ENCODE measurements at places on chromosomes 4 and X.

DNA sequence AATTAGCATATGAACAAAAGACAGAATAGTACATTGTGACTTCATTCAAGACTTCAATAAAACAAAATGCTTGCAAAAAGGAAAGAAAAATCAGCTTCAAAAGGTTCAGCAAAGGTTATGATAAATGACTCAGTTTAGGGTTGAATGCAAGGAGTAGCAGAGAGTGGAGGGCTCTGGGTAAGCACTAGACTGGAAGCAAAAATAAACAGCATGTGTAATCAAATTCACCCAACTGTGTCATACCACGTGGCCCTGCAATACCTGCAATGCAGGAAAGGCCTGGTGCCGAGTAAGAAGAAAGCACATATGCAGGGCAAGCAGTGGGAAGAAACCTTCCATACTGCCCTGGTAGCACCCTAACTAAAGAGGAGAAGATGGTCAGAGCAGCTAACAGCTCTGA is 88.7 kb downstream of the ATP11C start:
- no peak for DNase-seq

DNA sequence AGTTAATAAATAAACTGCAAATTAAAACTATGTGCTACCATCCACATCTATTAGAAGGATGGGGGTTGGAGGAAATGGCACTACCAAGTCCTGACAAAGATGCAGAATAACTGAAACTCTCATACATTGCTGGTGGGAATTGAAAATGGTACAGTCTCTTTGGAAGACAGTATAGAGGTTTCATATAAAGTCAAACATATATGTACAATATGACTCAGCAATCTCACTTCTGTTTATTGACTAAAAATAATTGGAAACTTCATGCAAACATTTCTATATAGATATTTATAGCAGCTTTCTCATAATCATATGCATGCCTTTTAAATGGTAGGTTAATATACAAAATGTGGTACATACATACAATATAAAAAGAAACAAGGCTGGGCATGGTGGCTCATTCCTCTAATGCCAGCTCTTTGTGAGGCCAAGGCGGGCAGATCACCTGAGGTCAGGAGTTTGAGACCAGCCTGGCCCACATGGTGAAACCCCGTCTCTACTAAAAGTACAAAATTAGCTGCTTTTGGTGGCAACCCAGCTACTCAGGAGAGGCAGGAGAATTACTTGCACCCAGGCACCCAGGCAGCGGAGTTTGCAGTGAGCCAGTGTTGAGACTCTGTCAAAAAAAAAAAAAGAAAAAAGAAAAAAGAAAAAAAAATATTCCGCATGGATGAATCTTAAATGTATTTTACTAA is 225.0 kb upstream of the CXXC4 start:
- DNase-seq = no peak

- peak; percentile 60 for DNase-seq
Observed at GRCh38 chr4:6331018-6331417, 61.4 kb downstream of the WFS1 start.

DNA sequence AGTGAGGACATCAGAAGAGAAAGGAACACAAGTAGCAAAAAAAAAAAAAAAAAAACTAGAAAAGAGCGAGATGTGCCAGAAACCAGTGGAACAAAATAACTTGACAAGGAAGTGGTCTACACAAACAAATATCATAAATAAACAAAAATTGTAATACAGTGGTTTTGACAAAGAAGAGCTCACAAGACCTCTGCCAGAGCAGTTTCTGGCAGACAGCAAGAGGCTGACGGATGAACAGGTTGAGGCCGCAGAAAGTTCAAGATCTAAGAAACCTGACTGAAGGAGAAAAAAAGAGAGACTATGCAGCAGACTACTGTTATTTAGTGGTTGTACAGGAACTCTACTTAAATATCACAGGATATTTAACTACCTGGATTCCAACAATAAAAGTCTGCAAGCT is 66.2 kb downstream of the MAB21L2 start:
- DNase-seq = no peak

DNA sequence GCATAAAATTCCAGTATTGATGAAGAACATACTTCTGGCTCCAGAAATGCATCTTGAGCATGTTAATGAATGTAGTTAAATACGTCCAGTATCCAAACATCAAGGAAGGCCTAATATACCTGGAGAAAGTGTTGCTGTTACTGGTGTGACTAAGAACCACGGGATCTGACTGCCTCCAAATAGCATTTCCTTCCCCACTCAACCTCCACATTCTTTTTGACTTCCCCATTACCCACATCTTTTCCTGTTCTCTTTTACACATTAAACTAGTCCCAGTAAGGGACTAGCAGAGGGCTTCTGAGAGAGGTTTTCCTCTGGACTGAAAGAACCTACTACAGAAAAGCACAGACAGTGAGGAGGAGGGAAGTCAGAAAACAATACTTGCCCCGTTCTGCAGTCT is 482.8 kb upstream of the HTR2C start:
- DNase-seq = no peak

DNA sequence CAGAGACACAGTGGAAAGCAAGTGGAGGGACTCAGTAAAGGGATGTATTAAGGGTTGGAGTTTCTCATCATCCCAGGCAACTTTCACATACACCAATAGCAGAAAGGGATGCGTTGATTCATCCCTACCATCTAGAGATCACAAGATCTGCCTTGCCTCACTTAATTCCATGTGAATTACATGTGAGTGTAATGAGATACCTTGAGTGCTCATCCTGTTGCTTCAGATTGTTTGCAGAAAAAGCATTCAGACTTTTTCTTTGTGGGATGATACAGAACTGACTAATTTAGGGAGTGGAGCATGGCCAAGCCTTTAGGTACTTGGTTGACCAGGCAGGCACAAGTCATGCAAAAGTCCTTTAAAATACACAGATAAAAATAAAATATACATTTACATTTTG is 124.8 kb upstream of the SLIT2 start:
- DNase-seq = no peak

GRCh38 chrX:14903891-14904290 is 30.7 kb downstream of the MOSPD2 start:
- no peak for DNase-seq

DNA sequence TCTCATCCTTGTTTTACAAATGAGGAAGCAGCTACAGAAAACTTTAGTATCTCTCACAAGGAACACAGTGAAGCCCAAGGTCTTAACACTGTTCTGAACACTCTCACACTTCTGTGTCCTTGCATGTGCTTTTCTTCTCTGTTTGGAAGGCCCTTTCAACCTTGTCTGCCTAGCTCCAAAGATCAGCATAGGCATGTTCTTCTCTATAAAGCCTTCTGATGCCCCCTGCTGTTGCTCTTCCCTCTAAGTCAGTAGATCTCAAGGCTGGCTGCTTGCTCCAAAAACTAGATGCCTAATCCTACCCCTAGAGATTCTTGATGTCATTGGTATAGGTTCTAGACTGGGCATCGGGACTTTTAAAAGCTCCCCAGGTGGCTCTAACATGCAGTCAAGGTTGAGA is 5.9 kb downstream of the APOO start:
- peak; percentile 40 for DNase-seq

DNA sequence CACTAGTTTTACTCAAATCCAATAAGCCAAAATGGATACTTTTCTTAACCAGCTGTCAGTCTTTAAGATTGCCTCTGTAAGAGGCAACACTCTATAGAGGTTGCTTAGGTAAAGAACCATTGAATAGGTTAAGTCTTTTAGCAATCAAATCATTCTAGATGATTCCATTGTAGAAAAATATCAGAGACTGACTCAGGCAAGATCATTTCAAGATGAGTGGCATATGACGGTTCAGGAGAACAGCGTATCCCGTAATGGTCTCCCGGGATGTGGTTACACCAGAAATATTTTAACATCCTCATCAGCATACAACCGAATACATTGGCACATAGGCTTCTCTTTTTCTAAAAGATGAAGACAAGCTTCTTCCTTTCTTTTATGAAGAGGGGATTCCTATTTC is 641.7 kb upstream of the AGA start:
- no peak for DNase-seq

- DNase-seq = peak; percentile 79
Observed at GRCh38 chr4:2800691-2801596, 8.1 kb downstream of the SH3BP2 start.

- DNase-seq = no peak
Observed at GRCh38 chr4:156838761-156839160, 132.8 kb downstream of the PDGFC start.

- DNase-seq = peak; percentile 47
Observed at GRCh38 chrX:2677764-2678163, 13.3 kb upstream of the CD99 start.

DNA sequence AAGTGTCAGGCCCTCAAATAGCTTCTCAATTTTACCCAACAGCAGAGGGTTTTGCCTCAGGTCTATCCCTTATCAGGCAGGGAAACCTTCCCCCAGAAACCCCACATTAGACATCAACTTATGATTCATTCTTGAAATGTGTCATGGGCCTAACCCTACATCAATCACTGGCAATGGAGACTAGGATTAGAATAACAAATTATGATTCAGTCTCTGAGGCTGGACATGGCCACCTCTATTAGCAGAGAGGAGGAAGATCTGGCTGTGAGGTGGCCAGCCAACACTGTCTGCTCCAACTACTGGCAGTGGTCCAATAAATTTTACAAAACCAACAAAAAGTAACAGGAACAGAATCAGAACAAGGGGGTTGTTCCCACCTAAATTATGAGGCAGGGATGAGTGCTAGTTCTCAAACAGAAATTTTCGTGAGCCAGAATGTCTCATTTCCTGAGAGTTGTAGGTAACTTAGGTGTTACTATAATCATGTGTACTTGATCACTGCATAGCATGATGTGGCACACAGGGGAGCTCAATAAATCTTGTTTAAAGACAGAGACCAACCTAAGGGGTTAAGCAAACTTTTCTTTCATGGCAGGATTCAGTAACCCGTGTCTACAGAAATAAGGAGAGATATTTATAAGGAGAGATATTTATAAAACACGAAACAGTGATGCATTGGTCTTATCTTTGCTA is 126.8 kb downstream of the NFKB1 start:
- DNase-seq = no peak

DNA sequence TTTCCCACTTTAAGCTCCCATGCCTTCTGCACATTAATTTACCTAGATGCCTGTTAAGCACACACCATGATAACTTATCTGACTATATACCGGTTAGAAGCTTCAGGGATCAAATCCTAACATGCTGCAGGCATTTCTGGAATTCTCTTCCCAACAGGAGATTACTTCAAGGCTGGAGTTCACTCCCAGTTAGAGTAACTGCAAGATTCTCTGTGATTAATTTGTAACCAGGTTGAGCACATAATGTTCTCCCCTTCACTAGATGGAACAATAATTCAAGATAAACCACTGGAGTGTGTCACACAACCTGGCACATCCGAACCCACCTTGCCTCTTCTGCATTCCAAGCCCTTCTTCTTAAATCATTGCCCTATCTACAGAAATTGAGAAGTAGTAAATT is 11.8 kb upstream of the UGT2A3 start:
- DNase-seq = no peak

- DNase-seq = no peak
Observed at GRCh38 chrX:39214387-39215126, 413.3 kb downstream of the MID1IP1 start.

DNA sequence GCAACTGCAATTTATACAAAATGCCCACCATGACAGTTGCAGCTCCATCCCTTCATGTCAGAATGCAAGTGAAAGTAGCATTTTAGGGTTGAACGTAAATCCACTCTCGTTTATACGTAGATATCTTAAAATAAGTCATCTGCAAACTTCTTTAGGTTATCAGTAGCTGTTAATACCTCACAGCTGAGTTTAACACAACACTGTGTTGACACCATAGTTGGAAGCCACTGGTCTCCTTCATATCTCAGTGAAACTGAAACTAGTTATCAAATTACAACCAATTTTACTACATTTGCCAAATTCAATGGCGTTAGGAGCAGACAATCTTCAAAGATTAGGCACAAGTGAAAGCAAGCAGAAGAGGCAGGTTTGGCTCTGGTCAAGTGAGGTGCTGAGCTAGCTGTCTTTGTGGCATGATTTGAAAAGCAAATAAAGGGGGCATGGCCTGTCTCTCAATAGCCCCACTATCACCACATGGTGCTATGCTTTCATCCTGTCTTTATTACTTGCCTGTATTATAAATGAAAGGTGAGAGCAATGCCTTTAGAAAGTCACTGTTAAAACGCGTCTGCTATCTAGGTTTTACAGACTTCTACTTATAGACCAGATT is 12.3 kb downstream of the PPP3CA start:
- DNase-seq = no peak
